ENCODE measurements at places on chromosomes 13 and 19.

- DNase-seq, result no peak
These were observed 719.4 kb downstream of the DIAPH3 start for GRCh38 chr13:59444210-59444857.

GRCh38 chr13:29908416-29909080, 58.1 kb upstream of the UBL3 start:
- no peak for DNase-seq

- DNase-seq, result no peak
These were observed 11.5 kb upstream of the COLGALT1 start for GRCh38 chr19:17543986-17544385.

DNA sequence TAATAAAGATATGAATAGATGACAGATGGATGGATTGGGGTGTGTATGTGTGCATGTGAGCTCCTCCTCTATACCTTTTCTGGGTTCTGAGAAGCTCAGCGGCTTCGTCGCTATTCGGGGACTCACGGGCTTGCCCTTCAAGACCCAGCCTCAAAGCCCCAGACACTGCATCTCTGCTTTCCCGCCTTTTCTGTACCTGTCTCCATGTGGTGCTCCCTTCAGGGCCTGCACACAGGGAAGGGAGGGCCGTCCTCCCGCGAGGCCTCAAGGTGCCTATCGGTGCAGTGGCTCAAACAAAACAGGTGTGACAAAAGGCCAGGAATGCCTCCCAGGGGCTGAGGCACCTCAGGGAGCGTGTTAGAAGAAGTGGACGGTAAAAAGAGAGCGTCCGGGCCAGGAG, 16.2 kb downstream of the KRTDAP start:
- DNase-seq, result no peak

DNA sequence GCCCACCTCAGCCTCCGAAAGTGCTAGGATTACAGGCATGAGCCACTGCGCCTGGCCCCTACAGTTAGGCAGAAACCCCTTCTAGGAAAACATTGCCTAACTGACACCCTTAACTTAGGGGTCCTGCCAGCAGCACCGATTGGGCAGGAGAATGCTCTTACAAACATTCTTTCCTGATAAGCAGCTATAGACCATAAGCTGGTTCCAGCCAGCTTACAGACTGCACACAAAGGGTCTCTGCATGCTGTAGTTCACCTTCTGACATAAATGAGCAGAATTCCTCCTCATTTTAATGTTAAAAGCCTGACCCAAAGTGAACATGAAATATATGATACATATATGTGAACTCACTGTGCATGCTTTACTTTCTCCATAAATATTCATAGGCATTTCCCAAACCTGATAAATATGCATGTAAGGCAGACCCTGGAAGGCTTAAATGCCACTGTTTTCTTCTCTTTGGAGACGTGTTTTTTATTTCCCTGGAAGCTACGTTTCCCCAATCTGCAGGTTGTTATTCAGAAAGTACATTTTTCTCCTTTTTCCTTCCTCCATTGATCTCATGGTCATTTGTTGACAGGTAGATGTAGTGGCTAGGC, 48.5 kb upstream of the KL start:
- DNase-seq, result no peak

- DNase-seq, result no peak
These were observed 4.6 kb downstream of the TM9SF2 start for GRCh38 chr13:99505814-99506269.

DNA sequence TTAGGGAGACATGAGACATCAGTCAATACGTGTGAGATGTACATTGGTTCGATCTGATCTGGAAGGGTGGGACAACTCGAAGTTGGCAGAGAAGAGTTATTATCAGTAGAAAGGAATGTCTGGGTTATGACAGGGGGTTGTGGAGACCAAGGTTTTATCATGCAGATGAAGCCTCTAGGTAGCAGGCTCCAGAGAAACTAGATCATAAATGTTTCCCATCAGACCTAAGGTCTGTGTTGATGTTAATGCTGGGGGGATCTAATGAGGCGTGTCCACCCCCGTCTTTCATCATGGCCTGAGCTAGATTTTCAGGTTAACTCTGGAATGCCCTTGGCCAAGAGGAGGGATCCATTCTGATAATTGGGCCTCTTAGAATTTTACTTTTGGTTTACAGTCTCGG, 187.0 kb upstream of the KL start:
- DNase-seq, result no peak

GRCh38 chr13:64505336-64505910, 2724.7 kb downstream of the PCDH9 start:
- DNase-seq, result no peak

GRCh38 chr13:27896726-27897125, 23.1 kb upstream of the PDX1 start:
- DNase-seq, result no peak

DNA sequence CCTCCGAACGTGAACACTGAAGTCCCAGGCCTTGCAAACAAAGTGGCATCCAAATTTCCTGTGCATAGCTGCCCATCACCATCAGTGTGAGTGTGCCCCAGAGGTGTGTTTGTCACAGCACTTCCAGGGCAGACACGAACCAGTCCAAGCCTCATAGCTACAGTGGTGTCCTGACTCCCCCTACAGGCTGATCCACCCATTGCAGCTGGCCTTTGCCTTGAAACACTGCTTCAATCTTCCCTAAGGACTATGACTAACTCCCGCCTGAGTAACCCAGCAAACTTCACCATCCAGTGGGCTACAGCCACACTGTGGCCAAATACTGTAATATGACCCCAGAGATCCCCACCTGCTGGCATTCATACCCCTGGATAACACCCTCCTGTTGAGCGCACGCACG, 3.9 kb downstream of the ZNF266 start:
- no peak for DNase-seq

DNA sequence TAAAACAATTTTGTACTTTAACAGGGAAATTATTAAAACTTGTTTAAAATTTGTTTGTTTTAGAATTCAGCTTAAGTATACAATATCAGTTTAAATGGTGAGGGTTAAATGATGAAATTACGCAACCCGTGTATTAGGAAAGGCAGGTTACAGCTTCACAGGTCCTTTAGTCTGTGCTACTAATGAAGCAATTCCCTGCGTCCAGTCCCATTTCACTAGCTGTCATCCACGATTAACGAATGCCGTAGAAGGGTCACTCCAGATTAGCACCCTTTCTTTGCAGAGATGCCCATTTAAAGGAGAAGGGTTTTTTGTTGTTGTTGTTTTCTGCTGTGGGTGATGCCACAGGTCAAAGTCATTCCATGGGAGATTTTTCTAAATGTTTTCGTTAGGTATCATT, 457.6 kb upstream of the SLC10A2 start:
- DNase-seq, result no peak

DNA sequence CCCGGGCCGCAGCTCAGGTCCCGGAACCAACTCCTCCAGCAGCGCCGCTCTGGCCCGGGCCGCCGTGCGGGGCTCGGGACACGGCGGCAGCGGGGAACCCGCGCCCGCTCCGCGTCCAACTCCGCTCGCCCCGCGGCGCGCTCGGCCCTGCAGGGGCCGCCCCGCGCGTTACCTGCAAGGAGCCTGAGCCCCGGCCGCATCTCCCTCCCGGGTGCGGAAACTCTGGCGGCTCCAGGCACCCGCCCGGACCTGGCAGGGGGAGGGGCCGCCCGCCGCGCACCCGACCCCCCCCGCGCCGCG, at the start of gene TMTC4:
TSS of gene TMTC4 (minus strand) at position 224 of the 300 bp plus-strand sequence. CDS start 4,433 bp downstream, outside the sequence.
- no peak for DNase-seq

- no peak for DNase-seq
These were observed 520.9 kb downstream of the KLF5 start for GRCh38 chr13:73579574-73580274.

GRCh38 chr13:43023289-43023963, at the start of gene DNAJC15:
DNAJC15 (plus strand) TSS chr13:43023586; CDS start chr13:43023627, 41 bp downstream.
- peak; percentile 73 for DNase-seq

DNA sequence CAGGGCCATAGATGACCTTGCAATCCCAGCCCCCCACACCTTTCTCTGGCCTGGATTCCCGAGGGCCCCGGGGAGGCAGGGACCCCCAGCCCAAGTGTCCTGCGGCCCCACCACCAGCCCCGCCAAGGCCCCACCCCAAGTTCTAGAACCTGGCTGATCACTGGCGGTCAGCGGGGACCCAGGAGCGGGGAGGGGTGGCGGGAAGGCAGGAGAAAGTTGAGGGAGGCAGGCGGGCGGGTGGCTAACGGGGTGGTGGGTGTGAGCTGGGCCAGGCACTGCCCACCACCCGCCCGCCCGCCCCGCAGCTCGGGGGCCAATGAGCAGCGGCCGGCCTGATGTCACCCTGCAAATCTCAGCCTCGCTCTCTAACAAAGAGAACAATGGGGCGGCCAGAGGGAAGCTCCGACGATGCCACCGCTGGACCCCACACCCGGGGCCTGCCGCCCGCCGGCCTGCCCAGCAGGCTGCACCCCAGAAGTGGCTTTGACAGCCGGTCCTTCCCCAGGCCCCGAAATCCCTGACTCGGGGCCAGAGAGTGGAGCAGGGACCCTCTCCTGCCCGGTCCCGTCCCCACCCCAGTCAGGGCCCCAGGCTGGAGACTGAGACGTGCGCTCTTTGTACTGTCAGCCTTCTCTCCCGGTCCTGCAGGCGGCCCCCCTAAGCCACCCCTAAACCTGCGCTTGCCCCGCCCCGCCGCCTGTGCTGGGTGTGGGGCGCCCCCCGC, 1.6 kb downstream of the MEX3D start:
- no peak for DNase-seq

GRCh38 chr13:50282016-50282415, 266.8 kb downstream of the KCNRG start:
- DNase-seq, result no peak

- DNase-seq, result no peak
These were observed 353.1 kb downstream of the ENOX1 start for GRCh38 chr13:43433691-43434141.

DNA sequence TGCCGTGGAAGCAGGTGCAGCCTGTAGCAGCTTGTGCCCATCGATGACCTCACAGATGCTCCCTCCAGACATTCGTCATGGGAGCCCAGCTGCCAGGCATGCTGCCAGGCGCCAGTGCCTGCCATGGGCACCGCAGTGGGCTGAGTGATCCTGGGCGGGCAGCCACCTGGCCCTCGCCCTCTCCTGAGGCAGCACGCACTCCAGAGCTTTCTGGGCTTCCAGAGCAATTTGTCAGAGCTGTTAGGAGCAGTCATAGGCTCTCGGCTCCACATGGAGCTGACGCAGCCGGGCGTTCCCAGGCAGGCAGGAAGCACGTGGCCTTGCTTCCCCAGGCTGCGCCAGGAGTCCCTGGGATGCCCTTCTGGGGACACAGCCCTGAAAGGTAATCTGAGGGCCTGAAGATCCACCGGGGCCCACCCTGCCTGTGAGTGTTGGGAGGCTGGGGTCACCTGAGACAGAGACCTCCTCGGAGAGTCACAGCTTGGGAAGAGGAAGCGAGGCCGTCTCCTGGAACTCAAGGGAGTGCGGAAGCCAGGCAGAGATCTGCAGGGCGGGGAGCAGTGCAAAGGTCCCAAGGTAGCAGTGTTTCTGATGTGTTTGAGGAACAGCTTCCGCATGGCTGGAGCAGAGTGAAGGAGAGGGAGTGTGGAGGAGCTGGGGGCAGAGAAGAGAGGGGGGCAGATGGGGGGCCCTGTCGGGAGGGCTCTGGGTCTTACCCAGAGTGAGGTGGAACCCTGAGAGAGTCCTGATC, 50.6 kb downstream of the DPF1 start:
- DNase-seq, result no peak

GRCh38 chr13:96734499-96734898, 259.8 kb downstream of the OXGR1 start:
- DNase-seq, result no peak

DNA sequence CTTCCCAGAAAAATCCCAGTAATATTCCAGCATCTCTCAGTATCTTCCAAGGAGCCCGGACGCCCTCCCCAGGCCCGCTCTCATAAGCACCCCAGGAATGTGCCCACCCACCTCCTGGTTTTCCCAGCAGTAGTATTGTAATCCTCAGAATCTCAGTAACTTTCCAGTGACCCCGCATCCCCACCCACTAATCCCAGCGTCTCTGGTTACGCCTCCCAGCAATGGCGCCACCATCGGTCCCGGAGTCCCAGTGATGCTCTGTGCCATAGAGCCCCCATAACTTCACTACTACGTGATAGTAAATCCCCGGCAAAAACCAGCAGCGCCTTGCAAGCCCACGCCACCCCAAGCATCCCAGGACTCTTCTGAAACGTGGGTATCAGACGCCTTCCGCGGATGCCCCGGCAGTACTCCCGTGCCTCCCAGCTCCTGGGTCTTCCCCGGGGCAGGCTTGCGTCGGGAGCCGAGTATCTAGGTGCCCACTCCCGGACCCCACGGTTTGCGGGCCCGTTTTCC, 928 bp upstream of the PNPLA6 start:
- peak; percentile 79 for DNase-seq

DNA sequence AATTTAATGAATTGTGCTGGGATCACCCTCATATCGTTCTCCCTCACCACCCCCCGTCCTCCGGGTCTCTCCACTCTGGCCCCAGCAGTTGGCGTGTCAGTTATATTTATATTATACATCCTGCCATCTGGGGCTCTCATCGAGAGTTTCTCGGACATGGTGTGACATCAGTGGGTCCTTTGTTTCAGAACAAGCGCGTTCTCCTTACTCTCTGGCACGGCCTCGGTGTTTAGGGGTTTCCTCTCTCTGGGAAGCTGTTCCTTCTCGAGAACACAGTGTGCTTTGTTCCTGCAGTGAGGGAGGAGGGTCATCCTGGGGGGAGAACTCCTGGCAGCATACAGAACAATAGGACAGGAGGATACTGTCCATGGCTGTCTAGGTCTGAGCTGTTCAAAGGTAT, 9.8 kb upstream of the MCF2L start:
- no peak for DNase-seq

GRCh38 chr19:48623556-48624066, 4.3 kb downstream of the SPHK2 start:
- no peak for DNase-seq

DNA sequence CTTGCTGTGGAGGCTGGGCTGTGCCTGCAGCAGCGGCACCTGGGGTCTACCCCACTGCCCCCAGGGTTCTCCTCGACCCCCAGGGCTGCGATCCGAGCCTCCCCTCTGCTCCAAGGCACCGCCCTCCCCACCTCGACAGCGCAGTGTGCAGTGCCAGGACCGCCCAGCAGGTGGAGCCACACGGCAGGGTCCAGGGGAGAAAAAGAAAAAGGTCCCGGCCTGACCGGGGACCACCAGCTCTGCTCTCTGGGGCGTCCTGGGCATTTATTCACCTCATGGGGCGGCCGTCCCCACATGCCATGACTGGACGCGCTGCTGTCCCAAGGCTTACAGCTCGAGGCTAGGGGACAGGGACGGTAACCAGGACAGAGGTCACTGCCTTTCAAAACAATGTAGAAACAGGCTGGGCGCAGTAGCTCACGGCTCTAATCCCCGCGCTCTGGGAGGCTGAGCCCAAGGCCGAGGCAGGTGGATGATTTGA, 10.6 kb downstream of the REXO1 start:
- peak; percentile 87 for DNase-seq

GRCh38 chr19:10889880-10890279, 18.5 kb downstream of the CARM1 start:
- DNase-seq, result no peak

Data from GM13977 (cell line).